ENCODE measurements at places on chromosomes 4 and X.

DNA sequence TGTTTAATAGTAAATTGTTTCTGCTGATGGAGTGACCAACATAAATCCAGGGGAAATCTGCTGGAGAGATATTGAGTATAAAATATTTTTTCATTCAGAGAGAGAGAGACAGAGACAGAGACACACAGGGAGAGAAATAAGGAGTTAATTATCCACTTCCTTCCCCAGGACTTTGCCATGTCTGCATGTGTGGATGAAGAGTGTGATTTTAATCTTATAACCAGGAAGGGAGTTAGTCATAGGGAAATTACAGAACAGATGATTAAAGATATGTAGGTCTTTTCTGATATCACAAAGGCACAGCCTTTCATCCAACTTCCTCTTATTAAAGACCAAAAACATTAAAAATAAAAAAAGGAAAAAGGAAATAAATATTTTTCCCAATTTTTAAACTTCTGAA is 526.3 kb downstream of the SPRY1 start:
- DNase-seq, result no peak

DNA sequence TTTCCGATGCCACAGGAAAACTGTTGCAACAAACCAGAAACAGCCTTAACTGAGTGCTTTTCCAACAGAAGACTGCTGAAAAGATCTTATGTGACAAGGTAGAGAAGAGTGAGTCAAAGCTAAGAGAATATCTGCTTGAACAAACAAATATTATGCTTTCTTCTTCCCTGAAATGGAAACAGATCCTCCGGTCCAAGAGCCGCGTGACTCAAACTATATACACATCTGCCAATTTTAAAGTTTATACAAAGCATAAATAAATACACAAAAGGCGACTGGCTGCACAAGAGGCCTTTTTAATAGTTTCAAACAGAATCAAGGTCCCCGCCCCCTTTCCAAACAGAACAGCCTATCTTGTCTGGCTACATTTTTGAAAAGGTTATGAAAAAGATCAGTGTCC is 329.7 kb upstream of the F9 start:
- DNase-seq, result no peak

DNA sequence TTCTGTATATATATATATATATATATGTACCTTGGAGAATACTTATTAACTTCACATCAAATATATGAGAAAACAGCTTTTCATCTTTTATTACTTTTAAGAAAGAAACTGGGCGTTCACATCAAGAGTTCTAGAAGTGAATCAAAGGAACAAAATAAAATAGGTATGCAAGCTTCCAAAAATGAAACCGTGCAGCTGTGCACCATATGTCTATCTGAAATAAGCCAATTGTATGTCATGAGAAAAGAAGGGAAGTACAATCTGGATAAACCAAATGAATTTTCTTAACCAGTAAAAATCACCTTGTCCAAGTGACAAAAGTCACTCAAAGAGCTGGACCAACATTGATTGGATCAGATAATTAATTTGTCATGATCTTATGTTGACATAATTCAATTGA is 405.4 kb upstream of the TECRL start:
- no peak for DNase-seq

DNA sequence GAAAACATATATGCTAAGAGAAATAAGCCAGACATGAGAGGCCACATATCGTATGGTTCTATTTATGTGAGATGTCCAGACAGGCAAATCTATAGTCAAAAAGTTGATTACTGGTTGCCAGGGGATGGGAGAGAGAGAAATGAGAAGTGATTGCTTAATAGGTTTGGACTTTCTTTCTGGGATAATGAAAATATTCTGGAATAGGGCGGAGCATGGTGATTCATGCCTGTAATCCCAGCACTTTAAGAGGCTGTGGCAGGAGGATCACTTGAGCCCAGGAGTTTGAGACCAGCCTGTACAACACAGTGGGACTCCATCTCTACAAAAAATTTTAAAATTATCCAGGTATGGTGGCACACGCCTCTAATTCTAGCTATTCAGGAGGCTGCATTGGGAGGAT is 22.4 kb downstream of the RBM47 start:
- DNase-seq, result no peak

- DNase-seq, result no peak
Measured at GRCh38 chrX:39670281-39670680, 427.5 kb downstream of the BCOR start.

GRCh38 chr4:86218746-86219473 is 140.9 kb downstream of the MAPK10 start:
- DNase-seq, result no peak

DNA sequence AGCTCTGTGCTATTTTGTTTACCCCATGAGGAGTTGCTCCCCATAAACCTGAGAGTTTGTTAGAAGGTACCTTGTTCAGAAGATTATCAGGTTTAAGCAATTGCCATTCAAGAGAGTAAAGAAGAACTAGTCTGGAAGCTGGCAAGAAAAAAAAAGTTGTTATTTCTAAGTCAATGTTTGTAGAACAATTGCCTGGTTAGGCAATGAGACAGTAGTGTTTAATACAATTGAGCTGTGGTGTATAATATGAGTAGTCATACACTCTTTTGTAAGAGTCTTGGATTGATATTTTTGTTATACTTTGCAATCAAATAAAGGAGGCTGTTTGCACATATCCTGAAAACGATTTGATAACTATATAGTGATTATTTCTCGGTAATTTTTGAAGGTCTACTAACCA is 44.7 kb downstream of the GALNT7 start:
- DNase-seq, result no peak

DNA sequence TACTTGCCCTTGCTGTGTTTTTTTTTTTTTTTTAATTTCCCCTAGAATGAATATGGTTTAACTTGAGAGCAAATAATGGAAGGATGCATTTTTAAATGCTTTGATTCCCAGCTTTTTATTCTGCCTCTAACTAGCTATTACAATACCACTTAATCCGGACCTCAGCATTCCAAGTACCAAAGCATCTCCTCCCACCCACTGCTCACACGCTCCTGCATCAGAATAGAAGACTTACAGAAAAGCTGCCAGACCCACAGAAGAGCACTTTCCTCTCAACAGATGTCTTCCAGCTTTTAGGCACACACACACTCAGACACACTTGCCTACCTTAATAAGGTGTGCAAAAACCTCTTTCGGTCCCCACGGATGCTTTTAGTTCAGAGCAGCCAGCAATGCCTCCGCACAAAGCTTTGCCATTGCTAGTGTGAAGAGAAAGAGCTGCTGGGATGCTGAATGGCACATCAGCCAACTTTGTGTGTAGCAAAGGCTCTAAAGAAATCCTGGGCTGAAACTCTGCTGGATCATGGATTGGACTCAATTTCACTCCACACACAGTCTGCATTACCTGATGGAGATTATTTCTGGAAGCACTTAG is 1056.2 kb downstream of the DMD start:
- no peak for DNase-seq

Data from esophagus muscularis mucosa (tissue), 4 donors.